ENCODE measurements at places on chromosomes 2 and 18.

- peak; percentile 42 for DNase-seq
These were observed 93.4 kb downstream of the DOCK10 start for GRCh38 chr2:224948859-224949258.

DNA sequence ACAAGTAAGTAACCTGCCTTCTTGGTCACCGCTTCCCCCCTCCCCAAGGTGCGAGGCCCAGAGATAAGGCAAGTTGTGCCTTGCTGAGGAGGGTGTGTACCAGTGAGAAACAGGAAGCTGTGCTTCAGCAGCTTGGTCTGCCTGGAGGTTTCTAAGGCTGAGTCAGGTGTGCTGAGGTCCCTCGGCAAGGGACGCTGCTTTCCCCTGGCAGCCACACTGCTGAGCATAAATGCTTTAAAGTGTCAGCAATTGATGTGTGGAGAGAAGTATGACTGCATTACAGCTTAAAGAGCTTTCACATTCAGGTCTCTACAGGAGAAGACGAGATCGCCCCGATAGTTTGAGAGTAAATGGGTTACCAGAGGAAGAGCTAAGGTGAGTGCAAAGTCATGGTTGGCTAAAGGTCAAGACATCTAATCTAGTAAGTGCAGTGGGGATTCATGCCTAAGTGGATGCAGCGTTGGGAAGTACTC lies 86.9 kb downstream of the LIMS1 start:
- peak; percentile 65 for DNase-seq

GRCh38 chr2:240909216-240909974 lies 3.3 kb downstream of the CROCC2 start:
- DNase-seq: no peak

DNA sequence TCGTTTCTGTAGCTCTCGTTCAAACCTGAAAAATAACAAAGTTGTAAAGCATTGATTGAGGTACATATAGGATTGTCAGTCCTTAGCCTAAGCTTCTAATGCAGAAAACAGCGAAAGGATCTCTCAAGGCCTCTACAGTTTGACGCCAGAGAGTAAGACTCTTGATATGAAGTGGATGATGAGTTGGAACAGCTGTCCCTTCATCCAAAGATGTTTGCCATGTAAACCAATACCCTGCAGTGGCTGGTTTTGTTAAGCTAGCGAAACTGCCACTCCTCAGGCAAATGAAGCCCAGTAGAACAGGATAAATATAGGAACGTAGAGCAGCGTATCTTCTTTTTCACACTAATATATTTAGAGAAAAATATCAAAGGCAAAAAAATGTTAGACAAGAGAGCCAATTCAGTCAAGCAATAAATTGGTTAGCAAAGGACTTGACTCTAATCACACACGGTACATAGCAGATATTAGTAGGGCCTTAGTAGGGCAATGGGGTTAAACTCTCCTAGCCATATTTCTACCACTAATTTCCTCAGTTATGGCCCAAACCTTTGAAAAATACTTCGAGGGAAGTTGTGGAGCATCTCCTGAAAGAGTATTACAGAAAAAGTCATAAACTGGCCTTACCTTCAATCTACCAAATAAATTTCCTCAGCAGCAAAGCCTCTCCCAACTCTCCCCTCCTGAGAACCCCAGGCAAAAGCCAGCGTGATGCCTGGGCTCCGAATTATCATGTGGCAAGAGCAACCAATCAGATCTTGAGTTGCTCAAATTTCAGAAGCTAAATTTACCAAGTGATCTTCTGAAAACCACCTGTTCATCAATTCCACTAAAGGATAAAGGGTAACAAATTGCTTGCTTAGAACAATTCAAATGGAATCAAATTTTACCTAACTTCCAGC lies at the start of gene NEB:
NEB (minus strand) TSS at position 706 of the 902 bp plus-strand sequence. CDS start 1,320 bp downstream, outside the sequence.
- DNase-seq: no peak

DNA sequence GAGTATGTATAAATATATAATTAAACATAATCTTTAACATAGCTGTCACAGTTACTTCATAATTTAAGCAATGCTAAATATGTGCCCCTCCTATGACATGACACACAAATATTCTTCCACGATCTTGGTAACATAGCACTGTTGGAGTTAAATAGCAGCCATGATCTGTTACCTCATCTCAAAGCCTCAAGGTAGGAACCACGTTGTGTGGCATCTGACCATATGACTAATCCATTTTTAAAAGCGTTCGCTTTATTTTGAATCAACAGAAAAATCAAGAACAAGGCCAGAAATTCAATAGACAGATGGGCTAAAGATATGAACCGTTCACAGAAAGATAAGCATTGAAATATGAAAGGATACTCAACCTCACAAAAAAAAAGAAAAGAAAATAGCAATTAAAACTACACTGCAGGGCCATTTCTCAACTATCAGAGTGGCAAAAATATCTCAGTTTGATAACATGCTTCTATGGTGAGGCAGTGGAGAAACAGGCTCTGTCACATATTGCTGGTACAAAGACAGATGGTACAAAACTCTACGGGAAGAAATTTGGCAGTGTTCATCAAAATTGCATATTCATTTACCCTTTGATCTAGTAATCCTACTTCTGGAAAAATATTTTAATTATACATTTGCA lies 105.9 kb downstream of the TMX3 start:
- no peak for DNase-seq

DNA sequence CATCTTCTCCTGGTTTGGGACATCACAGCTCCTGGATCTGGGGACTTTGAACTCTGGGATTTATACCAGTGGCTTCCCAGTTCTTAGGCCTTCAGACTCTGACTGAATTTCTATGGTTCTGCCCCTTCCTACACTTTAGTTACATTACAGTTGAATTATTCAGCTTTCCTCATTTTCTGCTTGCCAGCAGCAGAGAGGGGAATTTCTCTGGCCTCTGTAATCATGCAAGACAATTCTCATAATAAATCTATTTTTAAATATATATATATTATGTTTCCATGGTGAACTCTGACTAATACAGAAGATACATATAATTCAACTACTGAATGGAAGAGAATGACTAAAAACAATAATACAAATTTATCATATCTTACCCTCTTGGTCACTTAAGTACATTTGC lies 1478.6 kb upstream of the ACVR2A start:
- no peak for DNase-seq

DNA sequence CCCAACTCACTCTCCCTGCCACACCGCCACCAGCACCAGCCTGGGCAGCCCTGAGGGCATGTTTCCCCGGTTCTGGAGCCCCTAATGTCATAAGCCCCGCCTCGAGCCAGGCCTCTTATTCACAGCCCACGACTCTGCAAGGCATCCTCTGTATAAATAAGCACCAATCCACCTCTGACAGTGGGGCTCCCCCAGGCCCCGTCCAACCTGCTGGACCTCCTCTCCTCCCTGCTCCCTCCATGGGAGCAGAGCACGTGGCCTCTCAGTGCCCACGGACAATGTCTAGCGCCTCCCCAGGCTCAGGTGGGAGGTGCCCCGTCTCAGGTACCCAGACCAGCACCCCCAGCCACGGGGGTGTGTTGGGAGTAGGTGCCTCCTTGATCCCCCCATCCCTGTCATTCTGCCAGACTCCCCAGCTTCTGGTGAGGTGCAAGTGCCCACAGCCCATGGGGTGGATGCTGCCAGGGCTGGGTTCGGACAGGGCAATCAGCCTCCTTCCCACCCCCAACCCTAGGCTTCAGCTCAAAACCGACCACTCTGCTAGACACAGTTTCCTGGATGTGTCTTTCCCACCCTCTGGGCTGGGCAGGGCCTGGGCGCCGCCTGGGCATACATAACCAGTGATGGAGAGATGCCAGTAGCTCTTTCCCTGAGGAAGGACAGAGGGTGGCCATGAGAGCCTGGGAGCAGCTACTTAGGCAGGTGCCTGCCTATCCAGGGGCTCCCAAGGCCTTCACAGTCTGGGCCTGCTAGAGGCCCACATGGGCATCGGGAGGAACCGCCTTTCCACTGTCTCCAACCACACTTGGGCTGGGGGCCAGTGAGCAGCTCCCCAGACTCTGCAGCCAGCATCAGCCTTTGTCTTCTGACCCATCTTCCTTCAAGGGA lies 1.6 kb upstream of the ADRA2B start:
- DNase-seq: no peak

DNA sequence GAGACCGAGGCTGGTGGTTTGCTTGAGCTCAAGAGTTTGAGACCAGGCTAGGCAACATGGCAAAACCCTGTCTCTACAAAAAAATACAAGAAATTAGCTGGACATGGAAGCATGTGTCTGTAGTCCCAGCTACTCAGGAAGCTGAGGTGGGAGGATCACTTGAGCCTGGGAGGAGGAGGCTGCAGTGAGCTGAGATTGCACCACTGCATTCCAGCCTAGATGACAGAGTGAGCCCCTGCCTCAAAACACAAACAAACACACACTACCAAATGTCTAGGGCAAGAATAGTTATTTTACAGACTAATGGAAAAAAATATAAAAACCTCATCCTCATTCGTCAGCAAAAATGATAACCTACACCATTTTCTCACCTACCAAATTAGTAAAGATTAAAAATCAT lies 15.3 kb downstream of the BUB1 start:
- no peak for DNase-seq

Measured in OCI-M1 (cell line).